NCI-H1092 treated with DMSO at 0.1 percent for 48 hours (cell line): ENCODE measurements at places on chromosomes 3 and 15.

DNA sequence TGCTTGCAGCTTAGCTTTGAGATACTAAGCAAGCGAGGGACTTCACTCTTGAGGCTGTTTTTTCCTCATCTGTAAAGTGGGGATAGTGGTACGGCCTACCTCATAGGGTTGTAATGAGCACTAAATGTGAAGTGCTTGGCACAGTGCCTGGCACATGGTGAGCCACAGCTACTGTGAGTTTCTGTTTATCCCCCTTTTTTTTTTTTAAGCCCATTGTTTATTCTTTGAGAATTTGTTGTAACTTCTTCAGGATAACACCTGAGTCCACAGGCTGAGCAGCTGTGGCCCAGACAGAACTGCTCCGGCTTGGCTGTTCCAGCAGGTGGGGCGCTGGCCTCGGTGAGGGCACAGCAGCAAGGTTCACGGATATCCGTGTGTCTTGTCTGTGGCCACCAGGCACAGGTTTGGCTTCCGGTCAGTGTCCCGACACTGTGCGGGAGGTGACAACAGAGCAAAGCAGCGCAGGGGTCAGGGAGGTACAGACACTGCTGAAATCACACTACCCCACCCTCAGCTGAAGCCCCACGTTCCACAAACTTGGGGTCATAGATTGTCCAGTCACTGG is 7.3 kb upstream of the ISG20 start:
- DNase-seq: no peak

GRCh38 chr3:28547677-28548076 is 199.1 kb upstream of the AZI2 start:
- DNase-seq: no peak

DNA sequence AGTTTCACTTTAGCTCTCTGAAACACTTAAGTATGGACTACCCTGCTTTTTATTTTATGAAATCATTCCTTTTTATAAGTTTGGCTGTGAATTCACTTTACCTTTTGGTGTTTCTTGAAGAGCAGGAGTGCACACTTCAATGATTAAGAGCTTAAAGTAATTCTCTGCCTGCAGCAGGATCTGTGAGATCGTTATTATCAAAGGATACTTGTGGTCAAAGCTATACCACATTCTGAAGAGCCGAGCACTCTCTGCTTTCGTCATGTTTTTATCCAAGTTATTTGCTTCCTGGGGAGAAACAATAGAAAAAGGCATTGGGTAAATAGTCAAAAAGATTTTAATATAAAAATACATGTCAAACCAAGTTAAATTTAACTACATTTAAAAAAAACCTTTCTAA is 243.7 kb downstream of the CHST2 start:
- no peak for DNase-seq

DNA sequence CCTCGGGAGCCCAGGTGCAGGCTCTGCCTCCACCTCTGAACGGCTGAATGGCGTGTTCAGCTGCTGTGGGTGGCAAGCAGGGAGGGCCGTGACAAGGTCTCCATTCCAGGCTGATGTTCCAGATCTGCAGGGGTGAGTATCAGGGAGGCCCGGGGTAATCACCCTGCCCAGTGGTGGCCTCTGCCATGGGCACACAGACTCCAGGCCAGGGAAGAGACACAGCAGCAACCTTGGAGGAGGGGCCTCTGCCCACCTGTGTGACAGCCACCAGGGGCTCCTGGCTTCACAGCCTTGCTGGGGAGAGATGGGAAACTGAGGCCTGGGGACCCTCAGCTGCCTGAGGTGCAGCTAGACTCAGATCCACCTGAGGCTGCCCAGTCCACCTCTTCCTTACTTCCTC is 25.6 kb upstream of the ACAD9 start:
- DNase-seq: no peak

GRCh38 chr3:195134431-195134830 is 136.5 kb downstream of the XXYLT1 start:
- no peak for DNase-seq

GRCh38 chr3:177441276-177441812 is 244.1 kb upstream of the TBL1XR1 start:
- no peak for DNase-seq

- DNase-seq: no peak
Observed at GRCh38 chr15:58839485-58839884, 68.4 kb downstream of the MINDY2 start.

GRCh38 chr15:68730976-68731897 is 89.5 kb downstream of the ANP32A start:
- DNase-seq: no peak

GRCh38 chr15:33865416-33865815 is 102.9 kb upstream of the CHRM5 start:
- DNase-seq: no peak

DNA sequence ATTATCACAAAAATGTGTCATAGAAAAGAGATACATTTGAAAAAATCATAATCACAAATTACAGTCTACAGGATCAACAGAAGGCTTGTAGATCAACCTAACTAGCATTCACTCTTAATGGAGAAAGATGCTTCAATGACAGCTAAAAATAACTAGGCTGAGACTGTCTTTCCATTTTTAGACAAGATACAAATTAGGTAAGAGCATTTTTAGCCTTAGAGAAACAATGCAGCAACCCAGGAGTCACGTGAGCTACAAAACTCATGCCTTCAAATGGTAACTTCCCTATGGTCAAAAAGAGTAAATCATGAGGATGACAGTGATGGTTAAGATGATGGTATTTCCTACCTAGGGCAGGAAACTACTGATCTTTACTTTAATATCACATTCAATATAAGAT is 415.4 kb downstream of the MAGI1 start:
- no peak for DNase-seq

GRCh38 chr3:39443530-39443929 is 23.9 kb upstream of the MOBP start:
- no peak for DNase-seq

DNA sequence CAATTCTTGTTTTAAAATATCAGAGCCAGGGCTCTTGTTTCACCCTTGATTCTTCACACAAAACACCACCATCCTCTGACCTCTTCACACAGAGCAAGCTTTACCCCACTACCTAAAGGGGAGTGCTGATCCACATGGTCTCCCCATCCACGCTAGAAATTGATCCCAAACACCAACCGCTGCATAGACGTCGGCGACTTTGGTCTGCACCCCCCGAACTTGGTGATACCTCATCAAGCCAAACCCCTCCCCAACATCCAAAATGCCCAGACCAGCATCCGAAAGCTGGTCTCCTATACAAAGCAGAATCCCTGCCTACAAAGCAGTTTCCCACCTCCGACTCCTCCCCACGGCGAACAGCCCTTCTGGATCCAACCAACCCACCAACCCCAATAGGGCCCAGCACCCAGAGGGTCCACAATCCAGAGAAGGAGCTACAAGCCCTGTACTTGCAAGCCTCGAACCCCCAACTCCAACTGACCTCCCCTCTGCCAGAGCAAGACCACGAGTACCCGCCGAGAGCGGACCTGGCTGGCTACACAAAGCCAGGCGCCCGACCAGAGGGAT is 25.8 kb upstream of the MTHFS start:
- no peak for DNase-seq

GRCh38 chr3:81769299-81769698 is 7.9 kb upstream of the GBE1 start:
- DNase-seq: no peak

- DNase-seq: no peak
Observed at GRCh38 chr3:157574531-157574930, 71.3 kb upstream of the VEPH1 start.

GRCh38 chr3:143821862-143822261 is 26.4 kb downstream of the SLC9A9 start:
- DNase-seq: no peak

- DNase-seq: no peak
Observed at GRCh38 chr3:171660188-171660587, 150.1 kb downstream of the PLD1 start.
